ENCODE measurements at places on chromosomes 2 and 18.

GRCh38 chr18:45342653-45343052, 272.6 kb upstream of the SLC14A2 start:
- DNase-seq = no peak

DNA sequence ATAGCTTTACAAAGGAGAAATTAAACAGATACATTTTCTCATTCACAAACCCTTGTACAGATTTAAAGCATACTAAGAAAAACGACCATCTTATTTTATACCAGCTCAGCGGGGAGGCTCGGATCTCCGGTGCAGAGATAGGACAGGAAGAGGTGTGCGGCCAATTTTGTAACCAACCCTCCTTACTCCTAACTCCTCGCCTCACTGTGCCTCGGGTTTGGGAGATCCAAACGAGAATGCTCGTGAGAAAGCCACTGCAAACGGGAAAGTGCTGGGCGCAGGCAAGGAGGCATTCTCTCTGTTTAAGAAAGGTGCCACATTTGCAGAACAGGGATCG, 1.2 kb downstream of the KDSR start:
- no peak for DNase-seq

DNA sequence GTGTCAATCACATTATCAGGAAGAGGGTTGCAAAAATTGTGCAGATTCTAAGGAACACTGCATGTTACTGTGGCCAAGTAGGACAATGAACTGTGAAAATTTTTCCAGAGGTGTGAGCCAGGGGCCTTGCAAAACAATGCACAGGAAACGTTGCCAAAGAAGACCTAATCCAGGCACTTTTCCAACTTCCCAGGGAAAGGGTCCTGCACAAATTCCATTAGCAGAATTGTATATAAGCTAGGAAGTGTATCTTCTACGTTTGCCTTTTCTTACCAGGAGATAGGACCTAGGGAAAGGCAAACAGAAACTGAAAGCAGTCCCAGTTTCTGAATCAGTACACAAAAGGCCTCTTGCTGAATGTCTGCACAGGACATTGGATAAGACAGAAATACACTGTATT, 1888.3 kb upstream of the CELF4 start:
- DNase-seq = no peak

GRCh38 chr2:214484701-214485100, 73.8 kb downstream of the VWC2L start:
- DNase-seq = no peak

- DNase-seq = no peak
These were observed 42.7 kb upstream of the ALPP start for GRCh38 chr2:232335859-232336215.

GRCh38 chr2:38427936-38428335, 50.9 kb upstream of the ATL2 start:
- no peak for DNase-seq

- no peak for DNase-seq
These were observed 283.5 kb downstream of the DSEL start for GRCh38 chr18:67232991-67233390.

All from suppressor macrophage (primary cell).